Mesothelial cell of epicardium (in vitro differentiated cells): ENCODE measurements at places on chromosomes 4 and X.

DNA sequence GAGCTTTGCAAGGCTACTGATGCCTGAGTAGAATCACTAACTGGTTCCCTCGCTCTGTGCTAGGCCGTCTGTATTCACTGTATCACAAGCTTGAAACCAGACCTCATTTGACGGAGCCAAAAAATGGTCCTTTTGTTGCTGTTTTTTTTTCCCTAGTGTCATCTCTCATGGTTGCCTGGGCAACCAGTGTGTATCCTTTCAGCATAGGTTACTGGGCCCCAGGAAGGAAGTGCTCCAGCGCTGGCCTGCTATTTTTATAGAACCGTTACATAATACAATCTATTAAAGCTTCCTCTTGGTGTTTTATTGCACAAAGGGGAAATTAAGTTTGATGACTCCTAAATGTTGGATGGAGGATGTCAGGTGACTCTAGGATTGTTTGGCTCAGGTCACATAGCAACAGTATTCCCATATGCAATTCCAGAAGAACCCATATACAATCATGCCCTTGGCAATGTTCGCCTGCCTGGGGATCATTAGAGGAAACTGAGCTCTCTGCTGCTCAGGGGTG lies 220.4 kb downstream of the SPRY1 start:
- no peak for DNase-seq

- DNase-seq, result peak; percentile 57
Measured at GRCh38 chr4:182144626-182145333, 98.4 kb upstream of the TENM3 start.

- DNase-seq, result no peak
Measured at GRCh38 chr4:126937846-126938422, 694.8 kb upstream of the INTU start.

DNA sequence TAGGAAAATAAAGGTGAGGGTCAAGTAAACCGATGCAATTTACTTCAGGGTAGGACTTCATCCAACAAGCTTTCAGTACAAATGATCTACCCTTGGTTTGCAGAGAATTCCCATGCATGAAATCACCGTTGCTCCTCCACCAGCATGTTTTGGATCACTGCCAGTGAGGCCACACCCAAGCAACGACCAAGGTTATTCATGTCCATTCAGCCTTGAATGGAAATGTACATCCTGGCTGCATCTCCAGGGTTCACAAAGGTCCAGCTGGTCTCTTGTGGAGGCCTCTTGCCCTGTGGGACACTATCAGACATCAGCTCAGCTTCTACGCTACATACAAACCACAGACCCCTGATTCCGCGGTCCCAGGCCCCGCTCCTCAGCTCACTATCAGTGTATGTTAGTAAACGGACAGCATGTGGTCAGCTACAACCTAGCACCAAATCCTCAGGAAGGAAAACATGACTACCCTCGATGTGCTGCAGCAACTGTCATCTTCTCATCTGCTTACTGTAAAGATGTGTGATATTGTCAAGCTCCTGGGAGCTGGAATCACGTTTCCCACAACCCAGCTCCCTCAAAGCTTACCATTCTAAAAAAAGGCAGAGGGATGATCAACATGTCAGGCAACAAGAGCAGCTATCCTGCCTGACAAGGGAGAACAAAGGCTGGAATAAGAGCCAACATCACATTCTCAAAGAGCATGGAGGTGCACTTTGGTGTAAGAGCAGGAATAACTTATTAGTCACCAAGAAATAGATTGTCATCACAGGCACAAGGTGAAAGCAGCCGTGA lies 4.9 kb downstream of the LYAR start:
- peak; percentile 21 for DNase-seq

GRCh38 chr4:2825740-2826139 lies 17.9 kb upstream of the ADD1 start:
- peak; percentile 22 for DNase-seq

DNA sequence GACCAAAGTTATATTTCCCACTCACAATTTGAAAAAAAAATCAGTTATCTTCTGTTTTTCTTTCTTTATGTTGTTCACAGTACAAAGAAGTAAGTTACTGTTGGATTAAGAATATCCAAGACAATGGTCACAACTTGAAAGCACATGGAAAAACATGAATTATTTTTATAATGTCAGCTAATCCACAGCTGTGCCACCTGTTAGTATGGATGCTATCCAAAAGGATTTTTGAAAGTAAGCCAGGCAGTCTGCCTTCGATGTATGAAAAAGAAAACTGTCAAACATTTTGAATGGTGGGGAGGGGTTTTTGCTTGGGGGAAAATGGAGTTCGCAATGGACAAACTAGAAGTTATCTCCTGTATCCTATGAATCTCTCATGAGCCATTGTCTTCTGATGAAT lies 6.2 kb downstream of the GPM6A start:
- DNase-seq, result no peak

DNA sequence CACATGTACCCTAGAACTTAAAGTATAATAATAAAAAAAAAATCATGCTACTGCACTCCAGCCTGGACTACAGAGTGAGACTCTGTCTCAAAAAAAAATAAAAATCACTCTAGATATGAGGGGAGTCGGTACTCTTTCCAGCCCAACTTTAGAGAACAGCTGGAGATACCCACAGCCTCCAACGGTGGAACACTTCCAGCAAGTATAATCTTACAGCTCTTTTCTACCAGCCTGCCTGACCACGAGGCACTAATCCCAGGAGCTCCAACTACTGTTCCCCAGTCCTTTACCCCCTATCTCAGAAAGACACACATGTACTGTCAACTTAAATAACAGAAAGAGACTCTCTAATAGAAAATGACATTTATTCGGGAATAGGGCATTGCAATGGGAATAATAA lies 46.8 kb downstream of the STEEP1 start:
- DNase-seq, result no peak

GRCh38 chr4:143399113-143399949 lies 62.7 kb downstream of the GAB1 start:
- no peak for DNase-seq

- no peak for DNase-seq
Measured at GRCh38 chrX:31320740-31321139, 248.9 kb upstream of the FTHL17 start.

GRCh38 chrX:129108936-129109335 lies 414.4 kb downstream of the SMARCA1 start:
- DNase-seq, result no peak

DNA sequence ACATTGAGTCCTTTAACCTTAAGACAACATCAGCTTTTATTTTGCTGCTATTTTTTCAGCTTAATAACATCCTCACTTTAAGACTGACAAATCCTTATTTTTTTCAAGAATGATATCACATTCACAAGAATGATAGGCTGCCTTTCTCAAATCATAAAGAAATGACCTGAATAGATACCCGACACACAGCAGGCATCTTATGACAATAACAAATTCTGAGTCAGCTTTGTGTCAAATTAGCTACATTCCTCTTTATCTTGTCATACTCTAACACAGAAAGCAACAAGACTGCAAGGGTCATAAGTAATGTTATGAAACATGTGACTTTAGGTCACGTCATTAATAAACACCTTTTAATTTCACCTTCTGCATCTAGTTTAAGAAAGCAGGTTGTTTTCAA lies 2387.6 kb downstream of the PCDH7 start:
- DNase-seq, result no peak

- no peak for DNase-seq
Measured at GRCh38 chr4:186727169-186727976, 3.7 kb upstream of the FAT1 start.

- no peak for DNase-seq
Measured at GRCh38 chr4:7031558-7032449, 11.4 kb upstream of the TADA2B start.

- no peak for DNase-seq
Measured at GRCh38 chrX:122087341-122087740, 1039.9 kb downstream of the GLUD2 start.

GRCh38 chr4:38530486-38530885 lies 133.5 kb upstream of the KLF3 start:
- DNase-seq, result no peak

- no peak for DNase-seq
Measured at GRCh38 chr4:86089781-86090323, 270.0 kb downstream of the MAPK10 start.

GRCh38 chr4:169846396-169846795 lies 88.7 kb upstream of the HPF1 start:
- no peak for DNase-seq

DNA sequence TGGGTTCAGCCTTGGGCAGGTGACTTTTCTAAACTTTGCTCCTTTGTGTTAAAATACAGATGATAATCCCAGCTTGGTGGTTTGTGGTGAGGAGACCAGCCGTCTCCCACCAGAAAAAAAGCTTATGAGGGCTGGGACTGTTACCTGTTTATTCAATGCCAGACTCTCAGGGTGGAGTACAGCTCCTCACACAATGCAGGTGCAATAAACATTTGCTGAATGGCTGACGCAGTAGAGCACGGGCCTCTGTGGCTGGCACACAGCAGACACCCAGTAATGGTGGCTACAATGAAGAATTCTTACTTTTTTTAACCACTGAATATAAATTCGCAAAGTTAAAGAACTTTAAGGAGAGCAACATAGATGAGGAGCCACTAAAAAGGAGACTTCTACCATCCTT lies 30.2 kb downstream of the BEND4 start:
- no peak for DNase-seq

- no peak for DNase-seq
Measured at GRCh38 chr4:134624365-134624764, 422.8 kb upstream of the PABPC4L start.

GRCh38 chrX:41045960-41046567 lies 39.2 kb upstream of the USP9X start:
- DNase-seq, result no peak

GRCh38 chr4:175273995-175274753 lies 356.0 kb downstream of the ADAM29 start:
- no peak for DNase-seq

GRCh38 chrX:36908801-36909675 lies 99.1 kb upstream of the FAM47C start:
- no peak for DNase-seq

DNA sequence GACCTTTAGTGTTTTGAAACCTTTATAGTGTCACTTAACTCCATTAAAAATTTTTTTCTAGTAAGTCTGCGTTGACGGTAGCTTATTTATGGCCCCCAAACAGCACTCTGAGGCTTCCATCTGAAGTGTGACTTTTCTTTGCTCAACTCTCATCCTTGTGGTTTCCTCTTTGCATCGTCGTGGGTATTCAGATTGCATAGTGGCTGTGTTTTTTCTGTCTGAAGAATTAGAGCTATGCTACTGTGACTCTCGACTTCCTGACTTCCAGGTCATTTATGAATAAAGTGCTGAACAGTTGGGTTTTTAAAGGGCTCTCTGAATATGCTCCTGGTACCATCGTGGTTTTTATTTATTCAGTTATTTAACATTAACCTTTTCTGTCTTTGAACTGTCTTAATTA lies 44.9 kb downstream of the JADE1 start:
- no peak for DNase-seq

DNA sequence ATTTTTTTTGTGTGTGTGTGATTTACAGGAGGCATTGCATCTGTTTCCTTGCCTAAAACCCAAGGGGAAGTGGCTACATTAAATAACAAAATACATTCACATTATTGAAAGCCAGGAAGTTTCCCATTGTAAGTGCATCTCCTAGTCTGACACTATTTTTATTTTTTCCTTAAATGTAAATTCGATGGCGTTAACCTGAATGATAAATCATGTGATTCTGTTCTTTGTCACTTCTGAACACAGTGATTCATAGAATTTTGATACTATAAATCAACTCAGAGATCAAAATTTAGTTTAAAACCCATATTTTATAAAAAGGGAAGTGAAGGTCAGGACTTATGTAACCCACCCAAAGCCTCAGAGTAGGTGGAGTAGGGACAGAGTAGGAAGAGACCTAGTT lies 258.1 kb downstream of the GABRG1 start:
- no peak for DNase-seq

DNA sequence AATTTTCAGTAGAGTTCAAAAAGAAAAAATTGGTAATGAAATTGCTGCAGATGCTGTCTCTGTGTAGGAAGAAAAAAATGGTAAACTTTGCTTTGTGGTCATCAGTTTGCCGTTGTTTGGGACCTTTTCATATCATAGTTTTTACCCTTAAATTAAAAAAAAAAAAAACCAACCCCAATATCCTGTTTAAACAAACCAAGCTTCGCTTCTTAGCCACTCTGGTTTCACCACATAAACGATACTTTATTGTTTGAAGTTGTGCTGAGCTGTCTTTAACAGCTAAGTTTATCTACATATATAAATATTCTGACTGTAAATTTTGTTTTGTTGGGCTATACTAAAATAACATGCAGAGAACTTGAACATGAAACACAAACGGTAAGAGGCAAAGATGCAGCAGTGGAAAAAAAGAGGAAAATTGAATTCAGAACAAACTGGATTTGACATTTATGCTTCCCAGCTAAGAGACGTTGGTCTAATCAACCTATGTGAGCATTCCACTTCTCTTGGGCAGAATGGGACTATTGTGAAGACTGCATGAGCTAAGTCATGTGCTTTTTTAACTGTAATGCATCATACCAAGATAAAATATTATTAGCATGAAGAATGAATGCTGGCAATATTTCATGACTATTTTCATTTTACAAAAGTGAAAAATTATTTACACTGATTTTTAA lies 15.7 kb upstream of the H2AZ1 start:
- DNase-seq, result no peak

DNA sequence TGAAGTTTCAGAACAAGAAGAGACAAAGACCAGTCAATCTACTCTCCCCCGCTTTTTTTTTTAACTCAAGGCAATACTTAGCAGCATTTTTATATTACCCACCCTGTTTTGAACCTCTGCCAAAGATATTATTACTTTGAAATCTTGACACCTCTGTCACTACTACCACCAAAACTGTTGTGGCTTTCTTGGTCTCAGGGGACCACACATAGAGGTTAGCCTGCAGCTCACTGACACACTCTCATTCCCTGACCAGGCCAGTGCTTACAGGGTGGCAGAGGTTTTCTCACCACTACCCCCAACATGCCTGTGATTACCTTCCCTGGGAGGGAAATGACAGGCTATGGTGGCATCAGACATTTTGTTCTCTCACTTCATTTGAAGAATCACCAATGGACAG lies 137.4 kb upstream of the STIM2 start:
- DNase-seq, result no peak

DNA sequence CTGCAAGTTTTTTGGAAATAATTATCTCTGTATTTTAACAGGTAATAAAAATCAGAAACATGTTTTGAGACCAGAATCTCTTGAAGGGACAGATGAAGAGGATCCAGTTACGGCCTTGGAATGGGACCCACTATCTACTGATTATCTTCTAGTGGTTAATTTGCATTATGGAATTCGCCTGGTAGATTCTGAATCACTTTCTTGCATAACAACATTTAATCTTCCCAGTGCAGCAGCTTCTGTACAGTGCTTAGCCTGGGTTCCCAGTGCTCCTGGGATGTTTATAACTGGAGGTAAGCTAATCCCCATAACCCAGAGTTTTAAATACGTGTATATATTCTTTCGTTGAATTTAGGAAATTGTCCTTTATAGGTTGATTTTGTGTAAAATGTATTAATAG lies 59.4 kb downstream of the WDR17 start:
- no peak for DNase-seq

- no peak for DNase-seq
Measured at GRCh38 chr4:156560701-156561100, 410.9 kb downstream of the PDGFC start.

DNA sequence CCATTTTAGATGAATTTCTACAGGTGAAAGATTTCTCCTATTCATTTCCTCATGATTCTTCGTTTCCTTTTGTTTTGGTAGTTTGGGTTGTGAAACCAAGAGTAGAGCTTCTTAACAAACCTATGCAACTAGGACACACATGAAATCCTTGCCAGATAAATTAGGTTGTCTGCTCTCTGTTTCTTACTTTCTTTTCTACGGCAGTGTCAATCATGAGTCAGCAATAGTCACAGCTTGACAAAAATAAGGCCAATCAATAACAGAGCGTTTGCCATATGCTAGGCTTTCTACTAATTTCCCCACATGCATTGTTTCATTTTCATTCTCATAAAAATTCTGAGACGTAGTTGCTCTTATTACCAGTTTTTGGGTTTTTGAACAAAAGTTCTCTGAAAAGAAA lies 20.3 kb downstream of the CLRN2 start:
- no peak for DNase-seq
